ENCODE measurements at places on chromosomes 16 and 17.

GRCh38 chr17:78362232-78362631 is 2.4 kb upstream of the SOCS3 start:
- no peak for DNase-seq

DNA sequence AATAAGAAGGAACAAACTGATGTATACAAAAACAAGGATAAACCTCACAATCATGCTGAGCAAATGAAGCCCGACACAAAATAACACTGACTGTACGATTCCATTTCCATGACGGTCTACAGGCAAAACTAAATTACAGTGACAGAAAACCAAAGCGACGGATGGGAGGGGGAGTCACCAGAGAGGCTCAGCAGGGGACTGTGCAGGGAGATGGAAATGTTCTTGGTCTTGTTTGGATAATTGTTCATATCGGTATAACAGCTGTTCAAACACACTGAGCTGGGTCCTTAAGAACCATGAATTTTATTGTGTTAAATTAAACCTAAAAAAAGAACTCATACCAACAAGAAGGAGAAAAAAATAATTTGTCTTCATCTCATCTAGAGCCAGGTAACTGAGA is 97.8 kb downstream of the NXN start:
- DNase-seq = no peak

DNA sequence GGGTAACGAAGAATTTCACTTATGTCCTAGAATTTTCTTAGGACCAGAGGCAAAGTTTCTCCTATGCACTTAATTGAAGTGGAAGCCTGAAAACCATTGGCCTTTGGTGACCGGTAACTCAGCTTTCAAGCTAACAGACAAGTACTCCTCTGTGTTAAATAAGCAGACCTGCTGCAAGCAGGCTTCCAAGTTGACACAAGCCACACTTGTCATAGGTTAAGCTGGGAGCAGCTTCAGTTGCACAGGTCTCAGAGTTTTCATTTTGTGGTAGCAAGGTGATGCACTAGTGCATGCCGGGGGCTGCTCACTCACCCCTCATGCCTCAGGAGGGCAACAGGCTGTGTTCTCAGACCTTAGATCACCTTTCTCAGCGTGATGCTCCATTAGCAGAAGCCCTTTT is 399.9 kb downstream of the UTP18 start:
- DNase-seq = no peak

DNA sequence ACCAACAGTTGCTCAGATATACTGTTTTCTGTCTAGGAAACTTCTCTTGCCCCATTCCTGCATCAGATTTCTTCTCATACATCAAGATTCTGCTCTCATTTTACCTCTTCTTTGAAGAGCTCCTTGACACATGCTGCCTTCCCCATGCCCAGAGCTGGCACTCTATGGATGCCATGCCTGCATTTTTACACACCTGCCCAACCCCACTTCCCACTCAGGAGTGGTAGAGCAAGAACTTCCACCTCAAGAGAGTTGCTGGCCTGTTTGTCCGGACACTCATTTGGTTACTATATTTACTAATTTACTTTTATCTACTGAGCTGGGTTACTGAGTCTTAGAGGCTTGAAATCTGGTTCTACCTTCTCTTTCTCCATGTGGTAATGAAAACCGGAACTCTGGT is 98.3 kb upstream of the HLF start:
- DNase-seq = no peak

- DNase-seq = no peak
Observed at GRCh38 chr16:75789237-75789636, 62.9 kb upstream of the CPHXL start.

GRCh38 chr16:78791011-78791410 is 691.6 kb downstream of the WWOX start:
- DNase-seq = no peak

DNA sequence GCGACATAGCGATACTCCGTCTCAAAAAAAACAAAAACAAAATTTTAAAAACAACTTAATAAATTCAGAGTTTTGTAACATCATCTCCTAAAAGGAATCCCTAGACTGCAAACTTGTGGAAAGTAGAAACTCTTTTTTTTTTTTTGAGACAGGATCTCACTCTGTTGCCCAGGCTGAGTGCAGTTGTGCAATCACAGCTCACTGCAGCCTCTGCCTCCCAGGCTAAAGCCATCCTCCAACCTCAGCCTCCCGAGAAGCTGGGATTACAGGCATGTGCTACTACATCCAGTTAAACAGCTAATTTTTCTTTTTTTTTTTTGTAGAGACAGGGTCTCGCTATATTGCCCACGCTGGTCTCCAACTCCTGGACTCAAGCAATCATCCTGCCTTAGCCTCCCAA is 19.7 kb downstream of the EZH1 start:
- DNase-seq = no peak

DNA sequence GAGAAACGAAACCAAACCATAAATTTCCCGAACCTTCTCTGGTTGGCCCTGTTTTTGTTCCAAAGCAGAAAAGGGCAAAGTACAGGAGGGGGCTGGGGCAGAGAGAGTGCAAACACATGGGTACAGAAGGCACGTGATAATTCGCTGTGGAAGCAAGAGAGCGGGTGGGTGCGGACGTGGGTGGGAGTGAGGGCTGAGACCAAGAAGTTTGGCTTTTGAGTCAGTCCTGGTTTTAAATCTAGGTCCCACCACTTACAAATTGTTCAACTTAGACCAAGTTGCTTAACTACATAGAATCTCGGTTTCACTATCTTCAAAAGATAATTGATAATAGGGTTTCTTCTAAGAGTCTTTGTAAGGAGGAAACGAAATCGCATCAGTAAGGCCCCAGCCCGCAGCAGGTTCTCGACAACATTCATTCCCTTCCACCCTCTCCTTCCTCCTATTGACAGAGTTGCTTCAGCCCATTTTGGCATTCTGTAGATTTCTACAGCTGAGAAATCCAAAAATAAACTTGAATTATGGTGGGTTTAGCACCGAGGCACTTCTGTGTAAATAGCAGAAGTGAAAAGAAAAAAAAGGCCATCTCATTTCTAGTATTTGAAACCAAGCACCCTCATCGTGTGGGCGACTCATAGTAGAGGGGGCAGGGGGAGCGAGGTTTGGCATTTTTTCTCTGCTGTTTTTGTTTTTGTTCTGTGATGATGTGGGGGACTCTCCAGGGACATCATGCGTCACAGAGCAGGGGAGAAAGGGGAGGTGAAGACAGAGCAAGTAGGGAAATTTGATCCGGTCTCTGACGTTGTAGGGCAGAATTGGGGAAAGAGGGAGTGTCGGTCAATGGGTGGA is 33.6 kb upstream of the CCR7 start:
- DNase-seq = peak; percentile 80

DNA sequence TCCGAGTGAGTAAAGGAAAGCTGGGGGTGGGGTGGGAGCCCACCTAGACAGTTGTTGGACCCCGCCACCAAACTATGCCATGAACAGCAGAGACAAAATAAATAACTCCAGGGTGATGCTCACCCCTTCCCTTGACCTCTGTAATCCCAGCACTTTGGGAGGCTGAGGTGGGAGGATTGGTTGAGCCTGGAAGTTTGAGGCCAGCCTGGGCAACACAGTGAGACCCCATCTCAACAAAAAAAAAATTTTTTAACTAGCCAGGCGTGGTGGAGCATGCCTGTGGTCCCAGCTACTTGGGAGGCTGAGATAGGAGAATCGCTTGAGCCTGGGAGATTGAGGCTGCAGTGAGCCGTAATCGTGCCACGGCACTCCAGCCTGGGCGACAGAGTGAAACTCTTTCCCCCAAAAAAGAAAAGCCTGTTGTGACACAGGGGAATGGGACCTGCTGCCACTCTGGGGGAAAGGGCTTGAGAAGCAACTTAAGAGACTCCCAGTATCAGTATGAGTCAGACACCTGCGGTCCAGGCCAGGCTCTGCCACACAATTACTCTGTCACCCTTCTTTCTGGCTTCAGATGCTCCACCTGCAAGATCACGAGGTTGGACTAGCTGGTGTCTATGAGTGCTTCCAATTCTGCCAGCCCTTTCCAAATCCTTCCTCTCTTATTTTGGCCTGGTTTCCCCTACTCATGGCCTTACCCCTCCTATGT is 5.0 kb downstream of the SGCA start:
- no peak for DNase-seq

DNA sequence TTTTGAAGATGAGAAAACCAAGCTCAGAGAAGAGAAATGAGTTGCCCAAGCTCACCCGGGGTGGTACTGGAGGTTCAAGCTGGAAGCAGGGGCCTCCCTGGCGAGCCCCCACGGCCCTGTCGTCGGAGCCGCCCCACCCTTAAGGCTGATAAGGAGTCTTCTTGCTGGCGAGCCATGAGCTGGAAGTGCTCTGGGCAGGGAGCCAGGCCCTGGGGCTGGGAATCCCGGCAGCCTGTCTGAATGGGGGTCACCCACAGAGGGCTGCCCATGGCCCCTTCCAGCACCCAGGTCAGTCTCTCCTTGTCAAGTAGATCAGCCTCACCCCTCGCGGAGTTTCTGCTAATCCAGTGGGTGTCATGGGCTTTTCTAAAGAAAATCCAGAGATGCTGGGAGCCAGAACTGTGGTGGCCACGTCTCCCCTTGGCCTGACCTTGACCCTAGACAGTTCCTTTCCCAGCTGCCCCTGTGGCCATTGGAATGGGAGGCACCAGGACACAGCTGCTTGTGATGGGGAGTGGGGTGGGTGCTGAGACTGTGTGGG is 1.2 kb upstream of the P2RX1 start:
- no peak for DNase-seq

Data from stimulated activated effector memory CD8-positive, alpha-beta T cell treated with anti-CD3 and anti-CD28 coated beads, Interleukin-12 subunit alpha, Interleukin-12 subunit beta, amount 100 ng/mL, for 72 hours (primary cell).